ENCODE measurements at places on chromosomes 5 and 9. TPM values are rescaled to one million over a fixed set of nuclear protein-coding genes. Genes with fewer than 3 reads are reported as not detected.

ZNF354C gene
- 1.5 TPM for polyA plus RNA-seq

DNM1 gene
- polyA plus RNA-seq, result 40.6 TPM

DMRTA1 gene
- polyA plus RNA-seq, result 0.29 TPM

SNX30 gene
- 6.4 TPM for polyA plus RNA-seq

TOPORS gene
- polyA plus RNA-seq, result 15.4 TPM

PTGS1 gene
- 7.3 TPM for polyA plus RNA-seq

BTNL8 gene
- 12.5 TPM for polyA plus RNA-seq

FOXD4L4 gene
- 0.16 TPM for polyA plus RNA-seq

HMMR gene
- 5.2 TPM for polyA plus RNA-seq

PCDHB10 gene
- polyA plus RNA-seq, result 2.7 TPM

GAS1 gene
- 101 TPM for polyA plus RNA-seq

FSTL4 gene
- 0.74 TPM for polyA plus RNA-seq

NPR3 gene
- polyA plus RNA-seq, result 3.6 TPM

OBP2B gene
- not detected for polyA plus RNA-seq

ANKRD34B gene
- polyA plus RNA-seq, result not detected

HRH2 gene
- polyA plus RNA-seq, result 2.2 TPM

DNAJC25 gene
- polyA plus RNA-seq, result 14.6 TPM

UBLCP1 gene
- 19.3 TPM for polyA plus RNA-seq

SPINK6 gene
- not detected for polyA plus RNA-seq

LCN9 gene
- polyA plus RNA-seq, result 21.6 TPM

SLC28A3 gene
- polyA plus RNA-seq, result 0.98 TPM

Data from hepatocyte (in vitro differentiated cells).